ENCODE measurements at places on chromosomes 3 and 15. TPM values are rescaled to one million over a fixed set of nuclear protein-coding genes. Genes with fewer than 3 reads are reported as not detected.

DNA sequence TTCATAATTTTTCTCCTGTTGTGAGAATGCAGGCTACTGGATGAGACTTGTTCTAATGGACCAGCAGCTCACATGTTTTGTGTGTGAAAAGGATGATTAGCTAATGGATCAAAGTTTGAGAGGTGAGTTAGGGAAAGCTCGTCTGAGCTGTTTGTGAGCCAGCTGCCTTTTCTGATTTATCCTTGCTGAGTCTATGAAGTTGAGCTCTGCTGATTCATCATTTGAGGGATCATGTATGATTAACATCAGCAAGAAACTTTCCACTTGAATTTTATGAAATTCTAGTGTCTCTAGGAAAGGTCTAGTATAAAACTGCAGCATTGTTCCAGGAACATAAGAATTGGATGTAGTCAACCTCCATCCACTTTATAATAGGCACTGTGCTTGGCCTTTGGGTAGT is 698.7 kb downstream of the NTRK3 start:
- no peaks in the 10 kb centered on the region for H3K4me1 ChIP-seq
- no peak overlapping the region for H3K4me3 ChIP-seq
- no peak overlapping the region for H3K27ac ChIP-seq

- H3K4me1 ChIP-seq, result peaks cover 46% of the 10 kb centered on the region
- no peak for DNase-seq
- no peak overlapping the region for H3K27ac ChIP-seq
- no peak overlapping the region for H3K4me3 ChIP-seq
- H3K27me3 ChIP-seq, result no peaks in the 10 kb centered on the region
- no peaks in the 10 kb centered on the region for H3K36me3 ChIP-seq
These were observed 31.3 kb upstream of the LPP start for GRCh38 chr3:188122571-188123169.

DNA sequence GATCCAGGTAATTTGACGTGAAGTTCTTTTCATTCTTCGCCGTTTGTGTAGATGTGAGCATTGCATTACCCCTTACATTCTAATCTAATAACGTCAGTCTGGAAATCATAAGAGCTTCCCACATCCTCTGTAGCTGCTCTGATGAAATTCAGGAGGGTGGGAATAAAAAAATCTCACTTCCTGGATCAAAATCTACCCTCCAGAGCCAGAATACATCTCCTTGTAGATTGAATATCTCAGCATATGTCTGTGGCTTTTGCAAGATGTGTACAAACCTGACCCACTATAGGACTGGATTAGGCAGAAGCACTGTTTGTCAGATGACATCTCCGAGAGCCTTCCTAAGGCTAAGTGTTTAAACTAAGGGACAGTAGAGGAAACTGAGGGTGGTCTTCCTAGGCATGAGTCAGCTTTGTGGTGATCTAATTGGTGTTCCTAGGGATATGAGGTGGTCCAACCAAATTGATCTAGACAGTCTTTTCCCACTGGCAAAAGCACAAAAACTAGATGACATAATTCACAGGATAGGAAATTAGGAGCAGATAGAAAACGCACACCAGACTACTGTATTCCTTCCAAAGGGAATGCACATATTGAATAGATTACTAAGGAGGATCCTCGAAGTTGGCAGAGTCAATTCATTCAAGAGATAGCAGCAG is 216.3 kb upstream of the LRTM1 start:
- H3K4me3 ChIP-seq, result no peak overlapping the region
- no peak overlapping the region for H3K27ac ChIP-seq
- no peaks in the 10 kb centered on the region for H3K27me3 ChIP-seq
- DNase-seq, result no peak
- no peaks in the 10 kb centered on the region for H3K4me1 ChIP-seq
- no peaks in the 10 kb centered on the region for H3K36me3 ChIP-seq

GRCh38 chr3:32078085-32078634 is 28.3 kb upstream of the GPD1L start:
- H3K27me3 ChIP-seq, result no peaks in the 10 kb centered on the region
- peaks cover 4% of the 10 kb centered on the region for H3K4me1 ChIP-seq
- no peak overlapping the region for H3K4me3 ChIP-seq
- no peak overlapping the region for H3K27ac ChIP-seq

DNA sequence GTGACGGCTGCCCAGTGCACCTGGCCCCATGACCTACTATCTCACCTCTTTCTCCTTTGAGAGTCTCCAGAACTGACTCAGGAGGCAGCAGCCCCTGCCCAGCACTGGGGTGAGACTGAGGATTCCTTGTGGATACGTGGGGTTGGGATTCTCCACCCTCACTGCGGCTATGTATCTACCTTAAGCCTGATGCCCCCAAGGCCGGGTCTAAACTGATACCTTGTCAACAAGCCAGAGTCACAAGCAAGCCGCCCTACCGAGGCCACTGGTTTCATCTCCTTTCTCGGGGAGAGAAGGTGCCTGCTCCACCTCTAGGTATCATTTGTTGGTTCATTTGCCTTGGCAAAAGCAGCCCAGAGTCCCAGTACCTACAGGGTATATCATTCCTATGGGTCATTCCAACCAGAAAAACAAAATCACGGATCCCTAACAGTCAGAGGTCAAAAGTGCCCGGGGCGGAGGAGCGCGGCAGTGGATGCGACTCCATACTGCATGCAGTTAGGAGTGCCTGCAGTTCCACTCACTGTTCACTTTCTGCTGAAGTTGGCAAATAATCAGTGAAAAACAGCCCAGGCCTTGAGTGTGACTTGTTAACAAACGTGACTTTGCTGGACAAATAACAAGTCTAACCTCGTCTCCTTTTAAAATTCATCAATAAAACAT is 47.5 kb downstream of the ABTB1 start:
- H3K36me3 ChIP-seq, result peaks cover 7% of the 10 kb centered on the region
- H3K27ac ChIP-seq, result no peak overlapping the region
- no peak overlapping the region for H3K4me3 ChIP-seq
- no peak for DNase-seq
- peaks cover 15% of the 10 kb centered on the region for H3K4me1 ChIP-seq

DNA sequence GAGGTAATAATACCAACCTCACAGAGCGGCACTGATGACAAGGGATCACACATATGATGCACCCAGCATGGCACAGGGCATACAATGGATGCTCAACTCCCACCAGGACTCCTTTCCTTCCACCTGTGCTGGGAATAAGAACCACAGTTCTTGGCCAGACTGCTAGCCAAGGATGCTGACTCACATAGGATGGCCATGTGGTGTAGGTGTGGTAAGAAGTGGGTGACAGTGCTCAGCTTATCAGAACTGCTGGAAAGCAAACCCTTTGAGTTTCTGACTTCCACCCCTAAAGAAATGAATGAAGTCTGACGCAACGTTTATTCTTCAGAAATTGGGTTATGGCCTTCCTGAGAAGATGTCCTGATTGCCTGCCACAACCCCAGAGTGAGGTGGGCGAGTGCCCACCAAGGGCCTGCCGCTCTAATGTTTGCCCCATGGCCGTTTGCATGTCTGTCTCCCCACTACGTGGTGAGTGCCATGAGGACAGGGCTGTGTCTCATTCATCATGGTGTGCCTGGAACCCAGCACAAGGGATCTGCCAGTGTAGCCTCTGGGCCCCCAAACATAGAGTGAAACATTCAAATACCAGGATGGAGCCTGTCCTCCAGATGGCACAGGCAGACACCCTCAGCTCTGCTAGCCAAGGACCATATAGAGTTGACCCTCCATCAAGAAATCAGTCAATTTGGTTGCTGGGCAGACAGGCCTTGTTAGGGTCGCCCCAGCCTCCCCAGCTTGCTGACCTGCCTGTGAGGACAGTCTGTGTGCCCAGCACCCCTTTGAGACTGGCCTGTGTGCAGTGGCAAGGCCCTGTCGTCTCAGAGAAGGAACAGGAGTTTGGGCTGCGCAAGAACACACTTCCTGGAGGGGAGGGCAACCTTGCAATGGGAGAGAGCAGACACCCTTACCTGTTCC is 57.6 kb upstream of the SLCO2A1 start:
- no peaks in the 10 kb centered on the region for H3K36me3 ChIP-seq
- peaks cover 2% of the 10 kb centered on the region for H3K4me1 ChIP-seq
- H3K27me3 ChIP-seq, result no peaks in the 10 kb centered on the region
- H3K4me3 ChIP-seq, result no peak overlapping the region
- DNase-seq, result no peak

DNA sequence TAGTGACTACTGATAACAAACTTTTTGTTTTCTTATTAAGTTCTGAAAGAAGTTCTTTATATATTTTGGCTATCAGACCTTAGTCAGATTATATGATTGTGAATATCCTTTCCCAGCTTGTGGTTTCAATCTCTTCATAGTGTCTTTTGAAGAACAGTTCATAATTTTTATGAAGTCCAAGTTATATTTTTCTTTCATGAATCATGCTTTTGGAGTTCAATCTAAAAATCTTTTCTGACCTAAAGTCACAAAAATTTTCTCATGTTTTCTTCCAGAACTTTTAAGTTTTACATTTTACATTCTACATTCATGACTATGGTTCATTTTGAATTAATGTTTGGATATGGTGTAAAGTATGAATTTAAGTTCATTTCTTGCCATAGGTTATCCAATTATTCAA is 34.2 kb upstream of the OCA2 start:
- H3K36me3 ChIP-seq, result peaks cover 19% of the 10 kb centered on the region
- H3K4me3 ChIP-seq, result no peak overlapping the region
- DNase-seq, result no peak
- no peak overlapping the region for H3K27ac ChIP-seq

DNA sequence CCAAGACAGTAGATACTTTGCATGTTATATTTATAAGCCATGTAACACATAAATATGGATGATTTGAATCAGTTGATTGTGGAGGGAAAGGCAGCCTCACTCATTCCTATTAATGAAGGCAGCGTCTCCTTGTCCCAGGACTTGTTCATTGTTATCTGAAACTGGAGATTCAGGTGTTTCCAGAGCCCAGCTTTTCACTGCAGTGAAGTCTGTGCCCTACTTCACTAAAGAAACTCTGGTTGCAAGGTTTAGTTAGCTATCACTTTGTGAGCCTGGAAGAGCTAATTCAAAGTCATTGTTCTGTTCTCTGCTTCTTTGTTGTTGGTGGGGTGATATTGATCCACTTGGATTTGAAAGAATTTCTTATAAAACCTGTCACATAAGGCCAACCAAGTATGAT is 9.8 kb downstream of the NR2C2 start:
- no peaks in the 10 kb centered on the region for H3K36me3 ChIP-seq
- no peak overlapping the region for H3K27ac ChIP-seq
- no peak overlapping the region for H3K4me3 ChIP-seq
- H3K4me1 ChIP-seq, result peaks cover 14% of the 10 kb centered on the region
- no peak for DNase-seq
- no peaks in the 10 kb centered on the region for H3K27me3 ChIP-seq

- H3K27ac ChIP-seq, result no peak overlapping the region
- DNase-seq, result no peak
- peaks cover 10% of the 10 kb centered on the region for H3K4me1 ChIP-seq
- peaks cover 4% of the 10 kb centered on the region for H3K36me3 ChIP-seq
- no peak overlapping the region for H3K4me3 ChIP-seq
These were observed 327.8 kb upstream of the ATP11B start for GRCh38 chr3:182465301-182466185.

DNA sequence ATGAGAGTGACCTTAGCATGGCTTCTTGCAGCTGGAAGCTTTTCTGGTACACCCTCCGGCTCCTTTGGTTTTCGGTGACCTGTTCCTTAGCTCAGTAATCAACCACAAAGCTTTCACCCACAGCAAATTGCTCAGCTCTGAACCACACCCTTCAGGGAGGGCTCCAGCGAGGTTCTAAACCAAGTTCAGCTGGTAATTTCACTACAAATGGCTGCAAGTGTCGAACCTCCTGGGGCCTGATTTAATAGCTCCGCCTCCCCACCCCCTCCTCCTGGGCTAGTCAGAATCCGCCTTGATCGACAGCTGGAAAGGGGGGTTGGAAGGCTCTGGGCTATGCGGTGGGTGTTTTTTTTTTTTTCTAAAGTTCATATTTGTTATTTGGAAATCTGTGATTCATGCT is 150.9 kb upstream of the MCTP2 start:
- H3K36me3 ChIP-seq, result no peaks in the 10 kb centered on the region
- no peak overlapping the region for H3K4me3 ChIP-seq
- DNase-seq, result no peak
- peaks cover 28% of the 10 kb centered on the region for H3K4me1 ChIP-seq

DNA sequence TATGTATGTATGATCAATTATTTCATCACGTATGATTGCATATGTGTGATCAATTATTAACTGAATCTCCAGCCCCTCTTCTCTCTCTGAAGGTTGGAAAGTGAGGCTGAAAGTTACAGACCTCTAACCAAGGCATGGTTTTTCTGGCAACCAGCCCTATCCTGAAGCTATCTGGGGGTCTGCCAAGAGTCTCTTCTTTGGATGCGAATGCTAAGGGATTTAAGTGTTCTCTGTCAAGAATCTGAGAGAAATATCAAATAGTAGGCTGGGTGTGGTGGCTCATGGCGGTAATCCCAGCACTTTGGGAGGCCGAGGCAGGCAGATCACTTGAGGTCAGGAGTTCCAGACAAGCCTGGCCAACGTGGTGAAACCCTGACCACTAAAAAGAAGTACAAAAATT is 8.1 kb downstream of the NKTR start:
- peaks cover 49% of the 10 kb centered on the region for H3K4me1 ChIP-seq
- DNase-seq, result no peak
- no peak overlapping the region for H3K4me3 ChIP-seq
- peaks cover 9% of the 10 kb centered on the region for H3K36me3 ChIP-seq

GRCh38 chr3:42106646-42107045 is 15.5 kb downstream of the TRAK1 start:
- H3K4me1 ChIP-seq, result peaks cover 4% of the 10 kb centered on the region
- H3K4me3 ChIP-seq, result no peak overlapping the region
- DNase-seq, result no peak
- H3K27me3 ChIP-seq, result no peaks in the 10 kb centered on the region
- H3K27ac ChIP-seq, result no peak overlapping the region
- peaks cover 17% of the 10 kb centered on the region for H3K36me3 ChIP-seq

DNA sequence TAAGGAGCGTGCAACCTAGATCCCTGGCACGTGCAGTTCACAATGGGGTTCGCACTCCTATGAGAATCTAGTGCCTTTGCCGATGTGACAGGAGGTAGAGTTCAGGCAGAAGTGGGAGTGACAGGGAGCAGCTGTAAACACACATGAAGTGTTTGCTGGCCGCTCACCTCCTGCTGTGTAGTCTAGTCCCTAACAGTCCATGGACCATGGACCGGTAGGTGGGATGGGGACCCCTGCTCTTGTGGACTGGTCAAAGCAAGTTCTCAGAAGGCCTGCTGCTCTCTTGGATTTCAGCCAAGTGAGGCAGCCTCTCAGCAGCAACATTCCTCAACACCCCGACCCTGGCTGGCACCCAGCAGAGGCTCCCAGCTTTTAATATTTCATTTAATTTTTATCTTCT is 58.2 kb upstream of the SNRPA1 start:
- peaks cover 2% of the 10 kb centered on the region for H3K4me1 ChIP-seq
- DNase-seq, result no peak
- H3K27me3 ChIP-seq, result peaks cover 2% of the 10 kb centered on the region
- H3K27ac ChIP-seq, result no peak overlapping the region
- H3K4me3 ChIP-seq, result no peak overlapping the region

Gene TRH
- 0.36 TPM for total RNA-seq

Gene INSYN1
- total RNA-seq, result 9.6 TPM

Gene MED12L
- total RNA-seq, result 12.8 TPM

Gene DUOXA2
- not detected for total RNA-seq

Gene TLR9
- not detected for total RNA-seq

Gene HHATL
- not detected for total RNA-seq

Gene RETNLB
- total RNA-seq, result not detected

Gene NT5DC2
- total RNA-seq, result 389 TPM

Gene DNAJA4
- not detected for total RNA-seq

Gene NEK10
- total RNA-seq, result 1.6 TPM

Measured in neural crest cell (in vitro differentiated cells).